ENCODE measurements at places on chromosomes 16 and 17. TPM values are rescaled to one million over a fixed set of nuclear protein-coding genes. Genes with fewer than 3 reads are reported as not detected.

Gene CA10
- total RNA-seq = not detected

Gene PIK3R6
- total RNA-seq = 0.63 TPM

Gene TPSAB1
- not detected for total RNA-seq

Gene ABCC6
- total RNA-seq = not detected

Gene PLD6
- 9.4 TPM for total RNA-seq

Gene NPIPA2
- total RNA-seq = 4.7 TPM

Gene SLC52A1
- 0.36 TPM for total RNA-seq

Gene RTN4RL1
- 0.17 TPM for total RNA-seq

Gene KRT36
- total RNA-seq = not detected

Gene HP
- total RNA-seq = not detected

Gene HIGD1B
- not detected for total RNA-seq

- DNase-seq = no peak
These were observed 363.2 kb downstream of the SNX29 start for GRCh38 chr16:12339686-12340085.

- DNase-seq = no peak
These were observed 24.8 kb downstream of the LMF1 start for GRCh38 chr16:946048-946395.

DNA sequence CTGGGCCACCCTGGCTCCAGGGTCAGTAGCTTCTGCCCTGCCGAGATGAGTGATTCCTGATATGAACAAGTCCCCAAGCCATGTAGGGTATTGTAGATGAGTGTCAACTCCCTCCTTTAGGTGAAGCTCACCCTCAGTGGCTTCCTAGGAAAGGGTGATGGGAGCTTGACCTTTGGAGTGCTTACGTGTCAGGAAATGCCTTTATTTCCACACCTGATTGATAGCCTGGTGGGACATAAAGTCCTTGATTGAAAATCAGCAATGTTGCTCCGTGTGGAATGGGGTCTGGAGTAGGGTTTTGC is 58.4 kb downstream of the USP43 start:
- no peak for DNase-seq

DNA sequence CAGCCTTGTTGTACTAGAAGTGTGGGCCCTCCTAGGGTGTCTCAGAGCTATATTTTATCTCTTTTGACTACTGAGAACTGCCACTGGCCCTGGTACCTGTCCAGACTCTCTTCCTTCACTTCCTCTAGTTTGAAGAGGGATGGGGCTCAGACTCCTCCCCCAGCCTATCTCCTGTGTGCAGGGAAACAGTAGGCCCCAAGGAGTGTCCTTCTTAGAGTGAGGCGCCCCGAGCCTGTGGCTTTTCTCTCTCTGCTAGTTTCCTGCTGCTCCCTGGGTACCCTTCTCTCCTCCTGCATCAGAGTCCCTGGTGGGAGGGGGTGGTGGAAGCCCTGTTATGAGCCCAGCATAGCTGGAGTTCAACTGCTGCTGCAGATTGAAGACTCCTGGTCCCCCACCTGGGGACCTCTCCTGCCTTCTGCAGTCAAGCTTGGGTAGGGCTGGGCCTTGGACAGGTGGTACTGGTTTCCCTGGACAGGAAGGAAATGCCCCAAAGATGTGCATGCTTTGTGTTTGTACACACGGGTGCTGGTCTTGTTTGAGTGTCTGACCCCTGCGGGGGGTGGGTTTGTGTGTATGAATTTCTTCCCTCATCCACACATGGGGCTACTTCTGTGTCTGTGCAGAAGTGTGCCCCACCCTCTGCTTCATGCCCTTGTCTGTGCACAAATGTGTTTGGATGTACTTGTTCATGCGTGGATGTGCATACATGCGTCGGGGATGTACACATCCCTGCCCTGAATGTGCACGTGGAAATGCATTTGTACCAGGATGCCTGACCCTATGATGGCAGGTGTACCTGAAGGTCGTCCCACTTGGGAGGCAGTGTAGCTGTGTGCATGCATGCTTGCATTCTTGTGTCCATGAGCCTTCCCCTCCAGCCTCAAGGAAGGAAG is 6.9 kb downstream of the RARA start:
- DNase-seq = no peak

- peak; percentile 48 for DNase-seq
These were observed 9.5 kb downstream of the TBX21 start for GRCh38 chr17:47742319-47743181.

GRCh38 chr16:27676839-27677238 is 126.9 kb downstream of the KATNIP start:
- no peak for DNase-seq

DNA sequence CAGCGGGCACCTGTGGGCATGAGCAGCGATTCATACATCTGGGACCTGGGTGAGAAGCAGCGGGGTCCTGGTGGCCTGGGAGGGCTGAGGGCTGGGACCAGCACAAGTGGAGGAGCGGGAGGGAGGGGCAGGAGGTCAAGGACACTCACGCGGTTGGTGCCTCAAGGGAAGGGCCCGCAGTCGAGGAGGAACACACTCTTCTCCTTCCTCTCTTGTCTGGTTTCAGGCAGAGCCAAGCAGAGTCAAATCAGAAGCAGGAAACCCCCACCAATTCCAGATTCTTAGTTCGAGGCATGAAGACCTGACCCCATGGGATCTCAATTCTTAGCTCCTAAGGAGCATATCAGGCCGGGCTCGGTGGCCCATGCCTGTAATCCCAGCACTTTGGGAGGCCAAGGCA is 15.7 kb downstream of the DNAI2 start:
- DNase-seq = peak; percentile 21

DNA sequence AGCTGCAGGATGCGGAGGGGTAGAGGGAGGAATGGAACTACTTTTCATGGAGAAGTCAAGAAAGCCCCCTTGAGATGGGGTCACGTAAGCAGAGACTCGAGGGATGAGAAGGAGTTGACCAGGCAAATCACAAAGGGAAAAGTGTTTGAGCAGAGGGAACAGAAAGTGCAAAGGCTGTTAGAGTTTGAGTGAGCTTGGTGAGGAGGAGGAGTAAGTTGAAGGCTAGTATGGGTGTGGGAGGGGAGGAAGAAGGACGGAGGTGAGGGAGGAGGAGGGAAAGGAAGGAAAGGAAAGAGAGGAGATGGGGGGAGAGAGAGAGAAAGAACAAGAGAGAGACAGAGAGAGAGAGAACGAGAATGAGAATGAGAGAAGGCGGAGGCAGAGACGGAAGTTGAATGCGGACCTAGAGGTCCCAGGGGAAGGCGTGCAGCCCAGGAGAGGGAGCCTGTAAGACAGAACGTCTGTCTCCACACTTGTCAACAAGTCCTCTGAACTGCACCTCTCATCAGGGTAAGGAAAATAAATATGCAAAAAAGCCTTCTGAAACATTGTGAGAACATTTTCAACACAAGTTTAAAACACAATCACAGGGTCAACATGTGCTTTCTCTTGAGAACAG is 279.8 kb upstream of the EEF2KMT start:
- DNase-seq = no peak

GRCh38 chr16:87930456-87930855 is 5.9 kb downstream of the CA5A start:
- DNase-seq = no peak

DNA sequence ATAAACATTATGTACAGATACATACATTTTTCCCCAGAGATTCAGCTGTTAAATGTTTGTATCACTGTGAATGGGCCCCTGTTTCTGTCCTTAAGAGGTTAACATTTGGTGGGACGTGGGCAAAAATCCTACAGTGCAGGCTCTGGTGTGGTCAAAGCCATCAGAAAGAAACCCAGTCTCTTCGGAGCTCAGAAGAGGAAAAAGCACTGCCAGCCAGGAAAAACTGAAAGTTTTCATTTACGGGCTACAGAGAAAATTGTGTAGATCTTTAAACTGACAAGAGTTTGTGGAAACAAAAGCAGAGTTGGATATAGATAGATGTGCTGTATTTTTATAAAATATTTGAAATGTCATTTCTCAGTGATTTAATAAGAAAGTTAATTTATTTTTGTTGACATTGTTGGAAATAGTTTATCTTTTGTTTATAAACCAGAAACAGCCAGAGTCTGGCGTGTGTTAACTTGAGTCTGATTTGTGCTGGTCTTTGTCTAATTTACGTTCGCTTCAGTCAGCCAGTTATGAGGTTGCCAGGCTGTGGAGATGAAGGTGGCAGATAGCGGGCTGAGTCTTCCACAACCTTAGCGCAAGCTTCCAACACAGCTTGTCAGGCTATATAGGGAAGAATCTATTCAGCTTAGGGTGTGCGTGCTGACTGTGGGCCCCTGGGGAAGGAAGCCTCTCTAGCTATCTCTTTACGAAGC is 9.5 kb upstream of the TEKT3 start:
- no peak for DNase-seq

DNA sequence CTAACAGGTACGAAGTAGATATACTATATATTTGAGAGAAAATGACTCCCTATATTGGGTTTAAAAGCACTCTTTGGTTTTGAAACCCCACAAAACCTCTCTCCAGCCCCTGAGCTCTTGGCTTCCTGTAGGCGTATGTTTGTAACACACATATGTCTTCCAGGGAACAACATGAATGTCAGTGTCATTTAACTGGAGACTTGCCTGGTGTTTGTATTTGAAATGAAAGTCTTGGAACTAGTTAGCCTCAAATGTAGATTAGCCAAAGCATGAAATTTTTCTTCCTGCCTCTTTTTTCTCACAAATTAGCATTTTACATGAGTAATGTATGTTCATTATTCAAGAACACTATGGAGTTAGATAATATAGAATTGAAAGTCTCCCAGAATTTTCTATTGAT is 411.8 kb upstream of the ASIC2 start:
- no peak for DNase-seq

GRCh38 chr17:8631554-8631877 is 991 bp upstream of the MYH10 start:
- DNase-seq = no peak

DNA sequence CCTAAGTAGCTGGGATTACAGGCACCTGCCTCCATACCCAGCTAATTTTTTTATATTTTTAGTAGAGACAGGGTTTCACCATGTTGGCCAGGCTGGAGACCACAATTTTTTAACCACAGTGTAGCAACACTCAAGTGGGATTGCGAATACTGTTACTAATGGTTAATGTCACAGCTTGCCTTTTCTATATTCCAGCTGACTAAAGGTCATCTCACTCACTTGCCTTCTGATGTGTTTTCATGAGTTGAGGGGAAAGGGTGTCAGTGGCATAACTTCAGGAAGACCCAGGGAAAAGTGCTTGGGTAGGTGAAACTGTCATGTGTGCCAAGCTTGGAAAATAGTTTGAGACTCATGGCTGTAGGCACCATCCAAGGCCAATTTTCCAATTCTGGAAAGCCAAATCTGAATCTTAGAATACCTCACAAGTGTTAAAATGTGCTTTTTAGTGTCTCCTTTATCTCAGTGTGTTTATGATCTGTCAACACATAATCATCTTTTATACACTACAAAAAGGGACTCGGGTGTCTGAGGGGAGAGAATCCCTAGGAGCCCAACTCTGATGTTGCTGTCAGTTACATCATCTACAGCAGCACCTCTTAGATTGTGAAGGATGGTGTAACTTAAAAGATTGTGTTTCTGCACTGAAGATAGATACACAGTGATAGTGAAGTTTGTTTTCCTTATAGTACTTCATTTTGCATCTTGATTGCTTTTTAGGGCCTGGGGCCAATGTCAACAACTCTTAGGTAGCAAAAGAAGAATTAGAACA is 27.1 kb downstream of the OGFOD1 start:
- DNase-seq = no peak

DNA sequence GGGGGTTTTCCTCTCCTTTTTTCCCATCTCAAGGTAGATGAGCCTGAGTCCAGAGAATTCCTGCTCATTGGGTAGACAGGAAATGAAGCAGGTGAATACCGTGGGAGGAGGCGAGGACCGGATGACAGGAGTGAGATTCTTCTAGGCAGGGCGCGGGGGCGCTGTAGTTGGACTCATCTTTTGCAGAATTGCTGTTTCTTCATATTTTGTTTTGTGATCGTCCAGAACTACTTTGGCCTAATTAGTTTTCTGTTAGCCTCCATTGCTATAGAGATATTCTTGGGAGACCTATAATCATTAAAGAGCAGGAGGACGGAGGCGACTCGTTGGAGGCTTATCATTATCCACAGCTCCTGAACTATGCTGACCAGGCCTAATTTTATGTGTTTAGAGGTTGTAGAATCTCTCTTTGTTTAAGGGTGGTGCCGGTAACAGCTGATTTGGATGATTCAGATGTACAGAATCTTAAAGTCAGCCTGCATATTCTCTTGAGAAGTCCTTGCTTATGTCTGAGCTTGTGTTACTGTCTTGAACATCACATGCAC is 650 bp downstream of the ATP6V0A1 start:
- DNase-seq = peak; percentile 59

GRCh38 chr16:69166946-69167930 is 19.7 kb upstream of the SNTB2 start:
- peak; percentile 23 for DNase-seq

DNA sequence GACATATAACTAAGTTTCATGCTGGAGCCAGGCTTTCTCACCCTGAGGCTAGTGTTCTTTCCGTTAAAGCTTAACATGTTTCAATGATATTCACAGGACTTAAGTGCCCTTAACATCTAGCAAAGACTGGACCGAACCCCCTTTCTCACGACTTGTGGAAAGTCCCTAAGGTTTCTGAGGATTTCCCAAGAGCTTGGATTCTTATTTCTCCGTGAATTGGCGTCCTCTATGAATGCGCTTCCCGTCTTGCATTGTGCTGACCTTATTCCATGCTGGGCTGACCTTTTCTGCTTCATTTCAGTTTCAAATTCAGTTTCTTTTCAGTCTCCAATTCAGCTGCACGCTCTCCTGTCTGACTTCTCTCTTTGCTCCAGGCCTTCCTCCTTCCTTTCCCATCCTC is 206.4 kb downstream of the HS3ST3A1 start:
- no peak for DNase-seq

- peak; percentile 46 for DNase-seq
These were observed 54.9 kb downstream of the SREBF1 start for GRCh38 chr17:17781591-17782496.

- DNase-seq = no peak
These were observed 23.1 kb downstream of the NTAN1 start for GRCh38 chr16:15032547-15033308.

DNA sequence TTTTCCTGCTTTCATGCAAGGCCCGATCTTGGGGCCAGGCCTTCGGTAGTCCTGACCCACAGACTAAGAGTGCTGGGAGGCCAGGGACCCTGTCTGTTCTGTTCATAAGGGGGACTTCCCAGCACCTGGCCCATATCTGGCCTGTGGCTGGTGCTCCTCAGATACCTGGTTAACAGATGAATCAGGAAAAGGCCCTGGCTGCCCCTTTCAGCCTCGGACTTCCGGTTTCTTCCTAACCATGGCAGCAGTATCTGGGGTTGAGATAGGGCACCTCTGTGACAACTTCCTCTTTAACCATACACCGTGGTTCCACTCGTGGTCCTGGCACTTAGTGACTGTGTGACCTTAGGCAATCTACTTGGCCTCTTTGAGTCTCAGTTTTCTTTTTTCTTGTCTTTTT is 18.4 kb downstream of the PLCG2 start:
- peak; percentile 39 for DNase-seq

- no peak for DNase-seq
These were observed 47.5 kb downstream of the MAP2K6 start for GRCh38 chr17:69461951-69462369.

GRCh38 chr16:9060225-9060624 is 31.2 kb upstream of the HAPSTR1 start:
- DNase-seq = no peak

DNA sequence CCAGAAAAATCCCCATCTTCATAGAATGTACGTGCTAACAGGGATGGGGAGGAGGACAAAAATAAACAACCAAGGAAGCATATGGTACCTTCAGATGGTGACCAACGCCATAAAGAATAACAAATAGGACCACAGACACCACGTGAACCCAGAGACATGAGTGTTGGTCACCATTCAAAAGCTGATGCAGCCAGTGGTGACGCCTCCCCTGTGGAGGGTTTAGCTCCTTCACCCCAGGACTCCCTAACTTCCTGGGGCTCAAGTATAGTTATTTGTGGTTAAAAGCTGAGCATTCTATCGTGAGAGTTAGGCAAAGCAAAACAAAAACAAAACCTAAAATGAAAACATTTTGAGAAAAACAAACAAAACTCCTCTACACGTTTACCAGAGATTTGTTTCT is 184.7 kb downstream of the SOX9 start:
- DNase-seq = no peak

Data from activated CD4-positive, alpha-beta memory T cell treated with anti-CD3 and anti-CD28 coated beads for 36 hours (primary cell).